ENCODE measurements at places on chromosomes 6 and 20.

DNA sequence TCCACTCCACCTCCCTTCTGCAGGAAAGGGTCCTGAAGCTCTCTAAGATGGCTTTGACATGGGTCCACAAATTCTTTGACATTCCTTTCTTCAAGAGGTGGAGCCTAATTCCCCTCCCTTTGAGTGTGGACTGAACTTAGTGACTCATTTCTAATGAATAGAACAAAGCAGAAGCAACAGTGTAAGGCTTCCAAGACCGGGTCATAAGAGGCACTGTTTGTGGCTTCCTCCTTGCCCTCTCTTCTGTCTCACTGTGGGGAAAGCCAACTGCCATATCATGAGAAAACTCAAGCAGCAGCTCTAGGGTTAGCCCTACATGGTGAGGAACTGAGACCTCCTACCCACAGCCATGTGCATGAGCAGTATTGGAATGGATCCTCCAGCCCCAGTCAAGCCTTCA lies 5.9 kb upstream of the CDK5RAP1 start:
- H3K36me3 ChIP-seq = peaks cover 4% of the 10 kb centered on the region
- H3K4me3 ChIP-seq = no peak overlapping the region
- no peaks in the 10 kb centered on the region for H3K27me3 ChIP-seq
- no peak for DNase-seq

- no peak for DNase-seq
- H3K27me3 ChIP-seq = no peaks in the 10 kb centered on the region
- H3K4me3 ChIP-seq = no peak overlapping the region
- no peaks in the 10 kb centered on the region for H3K36me3 ChIP-seq
These were observed 104.7 kb downstream of the ARMC2 start for GRCh38 chr6:108952776-108953486.

DNA sequence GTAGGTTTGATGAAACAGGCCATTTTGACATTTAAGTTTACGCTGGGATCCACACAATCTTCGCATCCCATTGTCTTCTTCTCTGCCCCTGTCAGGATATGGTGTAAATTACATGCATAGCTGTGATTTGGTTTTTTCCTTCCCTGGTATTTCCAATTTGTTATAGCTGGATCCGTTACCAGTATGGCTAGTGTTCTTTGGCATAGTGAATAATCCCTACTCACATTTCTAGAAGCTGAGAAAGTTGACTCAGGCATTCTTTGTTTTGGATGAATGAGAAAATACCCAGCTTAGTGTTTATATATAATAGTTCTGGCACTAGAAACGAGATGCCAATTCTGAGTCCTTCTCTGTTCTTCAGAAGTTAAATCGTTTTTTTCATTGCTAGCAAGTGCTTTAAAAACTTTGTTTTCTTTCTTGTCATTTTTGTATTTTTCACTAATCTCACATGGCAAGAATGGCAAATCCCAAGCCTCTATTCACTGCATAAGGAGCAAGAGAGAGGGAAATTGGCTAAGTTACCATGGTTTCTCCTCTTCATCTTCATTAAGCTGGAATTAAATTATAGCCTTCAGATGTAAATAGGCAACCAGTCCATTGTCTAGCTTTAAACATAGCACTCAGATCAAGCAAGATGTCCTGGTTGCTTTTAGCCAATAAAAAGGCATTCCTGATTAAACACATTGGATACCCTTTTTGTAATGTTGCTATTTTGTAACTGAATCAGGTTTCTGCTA lies 91.9 kb upstream of the LAMP5 start:
- no peaks in the 10 kb centered on the region for H3K4me1 ChIP-seq
- H3K27me3 ChIP-seq = no peaks in the 10 kb centered on the region
- no peaks in the 10 kb centered on the region for H3K36me3 ChIP-seq

DNA sequence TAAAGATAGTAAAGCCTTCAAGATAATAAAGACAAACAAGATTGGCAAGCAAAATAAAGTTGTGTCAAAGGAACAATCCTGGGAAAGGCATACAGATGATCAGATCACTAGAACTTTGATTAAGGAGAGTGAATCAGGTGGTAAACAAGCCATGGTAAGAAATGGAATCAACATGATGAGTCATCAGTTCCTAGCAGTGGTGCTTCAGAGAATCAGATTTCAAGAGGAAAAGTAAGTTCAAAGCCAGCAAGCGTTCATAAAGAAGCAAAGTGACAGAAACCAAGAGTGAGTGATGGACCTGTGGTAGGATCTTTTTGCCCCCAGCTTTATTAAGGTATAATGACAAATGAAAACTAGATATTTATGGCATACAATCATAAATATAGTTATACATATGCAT lies 340.4 kb downstream of the TPBG start:
- no peak overlapping the region for H3K27ac ChIP-seq
- H3K36me3 ChIP-seq = no peaks in the 10 kb centered on the region
- H3K27me3 ChIP-seq = no peaks in the 10 kb centered on the region
- no peak for DNase-seq
- H3K4me3 ChIP-seq = no peak overlapping the region

DNA sequence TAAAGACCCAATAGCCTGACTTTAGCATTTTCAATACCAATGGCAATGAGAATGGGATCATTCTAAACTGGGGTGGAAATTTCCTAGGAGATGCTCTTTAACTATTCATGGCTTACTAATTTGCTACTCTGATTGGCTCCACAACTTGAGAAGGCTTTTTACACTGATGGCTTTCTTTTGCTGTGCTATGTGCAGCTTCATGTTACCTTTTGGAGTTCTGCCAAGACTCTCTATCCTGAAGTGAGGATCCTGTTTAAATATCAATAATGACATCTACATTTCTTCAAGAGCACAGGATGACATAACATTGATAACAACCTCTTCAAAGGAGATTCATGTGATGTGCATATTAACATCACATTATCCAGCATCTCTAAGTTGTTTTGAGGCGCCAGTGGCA lies 43.4 kb upstream of the SIRPG start:
- H3K27ac ChIP-seq = no peak overlapping the region
- no peaks in the 10 kb centered on the region for H3K27me3 ChIP-seq
- no peak overlapping the region for H3K4me3 ChIP-seq
- peaks cover 22% of the 10 kb centered on the region for H3K4me1 ChIP-seq

GRCh38 chr6:6863970-6864639 lies 243.7 kb upstream of the RREB1 start:
- H3K27ac ChIP-seq = no peak overlapping the region
- no peak for DNase-seq
- no peaks in the 10 kb centered on the region for H3K27me3 ChIP-seq
- no peaks in the 10 kb centered on the region for H3K36me3 ChIP-seq
- H3K4me1 ChIP-seq = no peaks in the 10 kb centered on the region
- no peak overlapping the region for H3K4me3 ChIP-seq

Data from activated naive CD4-positive, alpha-beta T cell treated with anti-CD3 and anti-CD28 coated beads for 36 hours (primary cell).